ENCODE measurements at places on chromosomes 6 and 20.

DNA sequence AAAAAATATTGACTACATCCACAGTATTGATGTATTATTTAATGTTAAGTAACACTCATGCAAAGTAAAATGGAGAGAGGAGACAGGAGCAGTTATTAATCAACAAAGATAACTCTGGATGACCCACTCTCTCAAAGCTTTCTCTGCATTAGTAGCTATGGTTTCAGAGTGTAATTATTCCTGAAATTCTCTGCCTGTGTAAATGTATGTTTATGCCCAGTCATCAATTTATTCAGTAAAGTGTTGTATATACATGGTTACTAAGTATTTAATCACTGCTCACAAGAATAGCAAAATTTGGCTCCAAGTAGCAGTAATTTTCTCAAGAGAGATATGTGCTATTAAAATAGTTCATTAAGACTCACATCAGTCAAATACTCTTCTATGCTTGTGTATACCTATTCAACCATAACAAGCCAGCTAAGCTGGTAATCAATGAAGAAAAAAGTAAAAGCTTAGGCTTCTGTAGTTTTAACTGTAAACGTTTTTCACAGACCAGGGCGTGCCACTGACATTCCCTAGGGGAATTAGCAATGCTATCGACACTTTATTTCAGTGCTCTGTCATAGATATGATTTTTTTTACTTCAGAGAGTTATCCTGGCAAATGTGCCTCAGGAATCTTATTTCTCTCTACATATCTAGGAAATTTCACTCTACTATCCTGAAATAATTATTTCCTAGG is 54.0 kb upstream of the RAB32 start:
- DNase-seq, result no peak

- DNase-seq, result no peak
These were observed 173.9 kb downstream of the EPM2A start for GRCh38 chr6:145561095-145562072.

DNA sequence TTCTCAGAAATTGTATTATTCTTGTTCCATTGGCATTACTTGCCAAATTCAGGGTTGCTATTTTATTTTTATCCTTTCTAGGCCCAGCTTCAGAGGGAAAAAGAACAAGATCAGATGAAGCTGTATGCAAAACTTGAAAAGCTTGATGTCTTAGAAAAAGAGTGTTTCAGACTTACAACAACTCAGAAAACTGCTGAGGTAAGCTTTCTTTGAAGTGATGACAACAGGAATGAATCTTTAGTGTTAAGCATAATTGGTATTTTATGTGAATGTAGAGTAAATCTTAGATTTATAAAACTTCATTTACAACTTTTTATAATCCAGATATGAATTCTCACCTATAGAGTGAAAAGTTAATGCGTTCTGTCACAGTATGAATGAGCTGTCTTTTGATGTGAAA is 58.4 kb downstream of the CEP57L1 start:
- no peak for DNase-seq

- no peak for DNase-seq
These were observed 348.3 kb downstream of the FRK start for GRCh38 chr6:115712291-115712961.

GRCh38 chr6:44462797-44463727 is 75.6 kb downstream of the CDC5L start:
- DNase-seq, result no peak

DNA sequence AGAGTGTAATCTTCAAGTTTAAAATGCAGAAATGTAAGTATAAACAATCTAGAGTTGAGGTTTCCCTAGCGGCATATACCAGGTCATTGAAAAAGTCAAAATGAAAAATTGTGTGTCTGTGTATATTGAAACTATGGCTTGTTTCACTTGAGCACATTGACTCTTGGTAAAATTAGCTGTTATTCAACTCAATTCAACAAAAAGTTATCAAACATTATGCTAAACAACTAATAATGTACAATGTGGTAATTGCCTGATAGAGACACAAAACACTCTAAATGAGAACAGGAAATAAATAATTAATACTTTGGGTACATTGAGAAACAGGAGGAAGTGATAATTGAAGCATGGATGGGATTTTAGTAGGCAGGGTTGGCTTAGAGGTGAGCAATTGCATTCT is 444.8 kb downstream of the CDKAL1 start:
- no peak for DNase-seq

DNA sequence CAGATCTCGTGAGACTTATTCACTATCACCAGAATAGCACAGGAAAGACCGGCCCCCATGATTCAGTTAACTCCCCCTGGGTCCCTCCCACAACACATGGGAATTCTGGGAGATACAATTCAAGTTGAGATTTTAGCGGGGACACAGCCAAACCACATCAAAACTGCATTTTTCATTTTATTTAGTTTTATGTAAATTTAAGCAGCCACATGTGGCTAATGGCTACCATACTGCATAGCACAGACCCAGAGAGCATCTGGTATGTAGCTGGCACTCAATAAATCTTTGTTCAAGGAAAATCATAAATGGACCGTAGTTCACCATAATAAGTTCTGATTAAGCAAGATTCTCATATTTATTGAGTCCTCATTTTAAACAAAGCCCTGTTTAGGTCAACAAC is 15.3 kb downstream of the GFOD1 start:
- no peak for DNase-seq

DNA sequence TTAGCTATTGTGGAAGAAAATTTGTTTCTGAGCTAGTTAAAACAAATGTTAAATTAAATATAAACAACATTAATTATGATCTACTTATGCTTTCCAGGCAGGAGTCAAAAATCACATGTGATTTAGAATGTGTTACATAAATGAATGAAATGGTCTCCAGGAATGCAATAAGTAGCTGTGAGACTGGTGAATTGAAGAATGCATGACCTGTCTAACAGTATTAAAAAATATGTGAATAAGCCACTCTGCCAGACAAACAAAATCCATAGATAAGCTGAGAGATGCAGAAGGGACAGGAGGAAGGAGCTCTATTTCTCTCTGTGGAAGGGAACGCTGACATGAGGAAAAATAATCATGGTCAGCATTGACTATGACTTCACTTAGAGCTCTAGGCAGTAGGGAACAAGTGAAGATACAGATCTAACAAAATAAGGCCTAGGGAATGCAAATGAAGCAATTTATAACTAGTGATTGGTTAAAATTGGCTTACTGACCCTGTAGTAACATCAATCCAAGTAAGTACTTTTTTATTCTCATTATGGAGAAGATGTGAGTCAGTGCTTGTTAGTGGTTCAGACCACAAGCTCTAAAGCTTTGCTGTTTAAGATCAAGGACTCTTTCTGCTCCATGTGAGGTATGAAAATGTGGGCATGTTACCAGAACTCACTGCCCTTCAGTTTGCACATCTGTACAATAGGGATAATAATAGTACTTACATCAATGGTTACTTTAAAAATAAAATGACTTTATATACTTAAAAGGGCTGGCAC is 432.6 kb downstream of the MMUT start:
- no peak for DNase-seq

- DNase-seq, result no peak
These were observed 106.0 kb downstream of the SAMD5 start for GRCh38 chr6:147614501-147614900.

- no peak for DNase-seq
These were observed 225.5 kb downstream of the SYNDIG1 start for GRCh38 chr20:24694727-24695528.

GRCh38 chr20:57714409-57715267 is 4.8 kb upstream of the PMEPA1 start:
- DNase-seq, result no peak

- no peak for DNase-seq
These were observed 95.6 kb downstream of the OPRM1 start for GRCh38 chr6:154134471-154135147.

DNA sequence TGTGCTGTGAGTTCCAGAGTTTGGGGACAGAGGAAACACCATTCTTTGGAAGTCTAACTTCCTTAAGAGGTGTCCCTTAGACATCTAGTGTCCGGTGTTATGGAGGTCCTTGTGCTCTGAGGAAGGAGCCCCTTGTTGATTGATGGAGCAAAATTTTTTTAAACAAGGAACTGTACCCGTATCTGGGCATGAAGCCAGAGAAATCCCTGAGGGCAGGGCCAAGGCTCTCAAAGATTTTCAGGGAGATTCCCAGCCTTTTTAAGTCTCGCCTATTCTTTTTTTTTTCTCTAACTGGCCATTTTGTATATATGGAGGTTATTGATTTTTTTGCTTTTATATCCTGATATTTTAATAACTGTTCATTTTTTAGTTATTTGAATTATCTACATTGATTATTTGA is 45.9 kb downstream of the TRIM38 start:
- DNase-seq, result no peak

GRCh38 chr6:166586424-166587156 is at the start of gene RAMACL:
TSS of gene RAMACL (minus strand) at chr6:166586678. CDS start at chr6:166586477, 201 bp downstream.
- DNase-seq, result peak; percentile 80

GRCh38 chr20:41382791-41383305 is 16.2 kb upstream of the EMILIN3 start:
- no peak for DNase-seq

DNA sequence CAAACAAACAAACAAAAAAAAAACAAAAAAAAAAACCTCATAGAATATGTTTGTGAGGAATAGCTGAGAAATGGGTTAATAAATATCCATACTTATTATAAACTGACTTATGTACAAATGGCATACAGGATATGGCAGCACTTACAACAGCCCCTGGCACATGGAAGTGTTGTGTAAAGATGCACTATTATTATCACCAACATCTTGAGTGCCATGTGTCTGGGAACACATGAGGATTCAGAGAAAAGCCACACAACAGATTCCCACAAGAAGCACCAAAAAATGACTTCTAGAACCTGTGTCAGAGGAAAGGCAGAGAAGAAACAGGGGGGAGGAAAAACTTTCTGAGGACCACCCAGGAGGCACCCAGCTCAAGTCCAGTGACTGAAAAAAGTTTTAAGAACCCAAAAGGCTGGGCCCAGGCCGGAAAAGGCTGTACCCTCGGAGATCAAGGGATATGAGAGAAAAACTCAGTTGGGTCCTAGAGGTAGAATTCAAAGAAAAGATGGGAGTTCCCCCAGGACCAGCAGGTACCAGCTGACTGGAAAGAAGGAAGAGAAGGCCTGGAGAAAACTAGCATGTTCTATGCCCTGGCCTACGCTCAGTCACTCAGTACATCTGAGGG is 9.4 kb upstream of the TAF8 start:
- peak; percentile 73 for DNase-seq

DNA sequence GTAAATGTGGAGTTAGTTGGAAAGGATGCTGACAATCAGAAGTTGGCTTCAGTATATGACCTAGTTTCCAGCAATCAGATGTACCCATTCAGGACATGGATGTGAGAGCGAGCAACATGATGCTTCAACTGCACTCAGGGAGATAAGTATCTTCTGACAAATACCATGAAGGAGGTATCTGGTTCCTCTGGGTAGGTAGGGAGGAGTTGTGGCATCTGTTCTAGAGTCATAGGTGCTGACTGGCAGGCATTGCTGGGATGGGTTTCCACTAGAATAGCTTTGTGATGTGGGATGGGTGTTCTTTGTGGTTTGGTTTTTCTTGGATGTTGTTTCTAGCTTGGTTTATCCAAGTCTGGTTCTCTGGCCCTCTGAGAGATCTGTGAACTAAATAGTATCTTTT is 3.9 kb upstream of the REV3L start:
- peak; percentile 72 for DNase-seq

DNA sequence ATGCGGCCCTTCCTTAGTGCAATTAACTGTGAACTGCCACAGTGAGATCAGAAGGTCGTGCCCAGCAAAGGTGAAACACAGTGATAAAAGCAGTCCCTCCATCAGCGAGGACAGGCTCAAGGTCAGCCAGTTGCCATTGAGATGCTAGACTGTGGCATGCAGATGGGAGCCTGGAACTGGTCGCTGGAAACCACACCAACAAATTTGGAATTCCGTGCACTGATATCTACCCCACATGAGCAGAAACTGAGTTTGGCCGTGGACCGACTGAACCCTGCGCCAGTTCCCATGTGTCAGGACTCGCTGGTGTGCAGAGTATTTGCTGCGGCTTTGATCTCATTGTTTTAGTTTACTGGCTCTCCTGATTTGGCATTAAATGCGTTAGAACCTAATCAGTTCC is 125.6 kb upstream of the QKI start:
- DNase-seq, result no peak

- peak; percentile 85 for DNase-seq
These were observed at the start of gene EEF1A2 for GRCh38 chr20:63498960-63499337. TSS of gene EEF1A2 (minus strand) at chr20:63499083. CDS start at chr20:63497763, 1,320 bp downstream.

DNA sequence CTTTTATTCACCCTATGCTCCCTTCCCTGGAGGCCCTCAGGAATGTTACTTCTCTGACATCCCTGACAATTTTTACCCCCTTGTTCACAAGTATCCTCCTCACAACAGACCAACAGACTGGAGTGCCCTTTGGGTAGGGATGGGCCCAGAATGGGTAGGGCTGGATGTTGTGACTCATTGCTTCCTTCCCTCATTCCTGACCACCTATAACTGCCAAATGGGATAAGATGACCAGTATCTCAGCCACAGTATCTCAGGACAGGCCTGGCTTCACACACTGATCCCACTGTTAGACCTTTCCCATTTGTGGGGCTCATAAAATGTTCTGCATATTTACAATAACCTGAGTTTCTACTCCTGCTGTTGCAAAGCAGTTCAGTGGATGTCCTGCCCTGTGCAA is 223.0 kb upstream of the LRFN2 start:
- no peak for DNase-seq

DNA sequence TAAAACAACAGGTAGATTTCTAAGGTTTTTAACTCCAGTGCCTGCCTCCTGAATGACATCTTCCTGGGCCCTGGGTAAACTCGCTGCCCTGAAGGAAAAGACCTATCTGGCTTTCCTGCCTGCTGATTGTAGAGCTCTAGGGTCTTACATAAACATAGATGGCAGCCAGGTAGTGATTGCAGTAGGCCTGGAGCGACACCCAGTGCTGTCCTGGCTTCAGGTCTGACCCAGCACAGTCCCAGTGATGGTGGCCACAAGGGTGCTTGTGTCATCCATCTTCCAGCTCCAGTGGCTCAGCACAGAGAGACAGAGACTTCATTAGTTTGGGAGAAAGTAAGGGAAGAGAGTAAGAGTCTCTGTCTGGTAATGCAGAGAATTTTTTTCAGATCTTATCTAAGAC is 542.9 kb upstream of the IMPG1 start:
- peak; percentile 37 for DNase-seq

DNA sequence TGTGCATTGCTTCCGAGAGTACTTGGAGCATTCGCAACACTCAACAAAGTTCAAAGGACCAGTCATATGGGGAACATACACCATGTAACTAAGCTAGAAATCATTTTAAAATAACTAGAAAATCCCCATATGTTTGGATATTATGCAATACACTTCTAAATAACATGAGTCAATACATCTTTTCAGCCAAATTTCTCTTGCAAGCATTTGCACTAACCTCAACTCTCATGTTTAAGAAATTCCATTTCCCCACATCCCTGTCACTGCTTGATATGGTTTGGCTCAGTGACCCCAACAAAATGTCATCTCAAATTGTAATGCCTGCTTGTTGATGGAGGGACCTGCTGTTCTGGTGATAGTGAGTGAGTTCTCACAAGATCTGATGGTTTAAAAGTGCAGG is 85.7 kb upstream of the CST7 start:
- DNase-seq, result no peak
